HTR-8/SVneo (cell line): ENCODE measurements at places on chromosomes 5 and 9.

GRCh38 chr5:143073766-143074165 is 303.6 kb downstream of the ARHGAP26 start:
- DNase-seq, result no peak

DNA sequence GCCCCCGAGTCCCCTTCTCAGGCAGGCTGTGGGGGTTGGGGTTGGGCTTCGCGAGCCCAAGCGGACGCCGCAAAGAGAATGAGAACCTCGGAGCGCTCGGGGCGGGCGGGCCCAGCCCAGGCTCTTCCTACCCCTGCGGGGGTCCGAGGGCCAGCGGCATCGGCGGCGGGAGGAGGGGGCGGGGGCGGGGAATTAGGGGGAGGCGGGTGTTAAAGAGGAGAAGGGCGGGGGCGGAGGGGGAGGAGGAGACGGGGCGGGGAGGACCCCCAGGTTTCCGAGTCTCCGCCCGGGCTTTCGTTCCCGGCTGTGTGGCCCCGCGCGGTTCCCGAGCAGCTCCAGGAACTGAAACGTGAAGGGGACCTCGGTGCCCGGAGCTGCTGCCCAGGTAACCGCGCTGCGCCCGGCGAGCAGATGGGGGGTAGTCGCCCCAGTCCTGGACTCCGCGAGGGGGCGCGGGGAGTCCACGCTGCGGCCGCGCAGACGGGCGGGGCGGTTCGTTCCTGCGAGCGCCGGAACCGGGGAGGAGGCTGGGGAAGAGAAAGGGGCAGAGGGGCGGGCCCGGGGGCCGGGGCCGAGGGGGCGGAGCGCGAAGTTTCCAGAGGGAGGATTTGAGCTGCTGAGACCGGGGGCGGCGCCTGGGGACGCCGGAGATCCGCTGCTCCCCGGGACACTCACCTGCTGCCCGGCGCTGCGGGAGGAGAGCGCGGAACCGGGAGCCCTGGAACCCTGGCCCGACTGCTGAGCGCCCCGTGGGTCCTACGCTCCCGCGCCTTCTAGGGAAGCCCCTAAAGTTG is 38.4 kb upstream of the PLEKHG4B start:
- peak; percentile 88 for DNase-seq

DNA sequence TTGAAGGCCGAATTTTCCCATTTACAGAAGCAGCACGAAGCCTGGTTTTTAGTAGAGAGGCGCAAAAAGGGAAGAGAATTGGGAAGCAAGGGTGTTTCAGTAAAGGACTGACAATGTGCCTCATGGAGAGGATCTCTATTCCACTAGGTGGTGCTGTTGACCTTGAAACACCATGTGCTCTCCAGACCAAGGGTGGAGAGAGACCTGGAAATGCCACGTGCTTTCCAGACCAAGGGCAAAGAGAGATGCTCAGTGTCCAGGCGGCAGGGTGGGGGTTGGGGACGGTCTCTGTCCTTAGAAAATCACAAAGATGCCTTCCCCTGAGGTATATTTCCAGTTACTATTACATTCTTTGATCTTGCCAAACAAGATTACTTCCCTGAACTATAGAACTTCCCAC is 425.3 kb downstream of the CSNK1G3 start:
- no peak for DNase-seq

DNA sequence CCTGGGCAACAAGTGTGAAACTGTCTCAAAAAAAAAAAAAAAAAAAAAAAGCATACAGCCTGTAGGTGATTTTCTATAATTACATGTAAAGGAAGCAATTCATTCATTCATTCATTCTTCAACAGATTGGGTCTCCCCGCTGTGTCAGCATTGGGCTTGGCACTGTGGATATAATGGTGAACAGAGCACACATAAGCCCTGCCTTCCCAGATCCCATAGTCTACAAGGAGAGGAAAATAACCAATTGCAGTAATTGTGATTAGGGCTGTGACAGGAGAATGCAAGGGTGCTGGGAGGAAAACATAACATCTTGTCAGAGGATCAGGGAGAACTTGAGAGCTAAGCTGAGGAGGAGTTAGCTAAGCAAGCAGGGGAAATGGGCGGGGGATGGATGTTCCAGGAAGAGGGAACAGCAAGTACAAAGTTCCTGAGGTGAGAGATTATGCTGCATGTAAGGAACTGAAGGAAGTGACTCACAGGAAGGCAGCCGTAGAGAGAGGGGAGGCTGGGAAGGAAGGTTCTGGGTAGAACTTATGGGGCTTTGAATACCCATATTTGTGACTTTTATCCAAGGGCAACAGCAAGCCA is 24.0 kb upstream of the KLF9 start:
- peak; percentile 53 for DNase-seq

- DNase-seq, result no peak
Measured at GRCh38 chr5:159094745-159095144, 5.0 kb downstream of the EBF1 start.

- no peak for DNase-seq
Measured at GRCh38 chr9:87108661-87109060, 161.4 kb upstream of the GAS1 start.

DNA sequence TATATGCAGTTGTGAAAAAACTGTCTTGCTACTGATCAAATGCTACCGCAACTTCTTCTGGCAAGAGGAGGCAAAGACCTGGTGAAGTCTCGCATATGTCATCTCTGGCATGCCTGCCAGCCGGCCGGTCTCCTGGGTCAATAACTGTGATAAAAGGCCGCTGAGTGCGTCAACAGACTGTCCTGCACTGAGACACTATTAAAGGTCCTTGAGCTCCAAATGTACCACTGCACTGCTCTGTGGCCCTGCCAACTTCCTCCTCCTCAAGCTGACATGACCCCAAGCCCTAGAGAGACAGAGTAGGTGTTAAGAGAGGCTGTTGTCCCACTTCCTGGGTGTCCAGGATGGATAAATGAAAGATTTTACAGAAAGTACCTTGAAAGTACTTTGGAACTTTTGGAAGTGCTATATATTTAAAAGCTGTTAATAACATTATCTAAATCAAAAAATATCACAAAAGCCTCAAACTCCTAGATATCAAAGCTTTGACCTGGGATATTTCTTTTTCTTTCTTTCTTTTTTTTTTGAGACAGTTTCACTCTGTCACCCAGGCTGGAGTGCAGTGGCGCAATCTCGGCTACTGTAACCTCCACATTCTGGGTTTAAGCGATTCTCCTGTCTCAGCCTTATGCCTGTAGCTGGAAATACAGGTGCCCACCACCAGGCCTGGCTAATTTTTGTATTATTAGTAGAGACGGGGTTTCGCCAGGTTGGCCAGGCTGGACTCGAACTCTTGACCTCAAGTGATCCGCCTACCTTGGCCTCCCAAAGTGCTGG is 31.5 kb downstream of the RAPGEF1 start:
- DNase-seq, result no peak
